Stimulated activated CD8-positive, alpha-beta memory T cell treated with anti-CD3 and anti-CD28 coated beads, Interleukin-12 subunit alpha, Interleukin-12 subunit beta, amount 100 ng/mL, for 1 hour (primary cell): ENCODE measurements at places on chromosomes 16 and 17.

DNA sequence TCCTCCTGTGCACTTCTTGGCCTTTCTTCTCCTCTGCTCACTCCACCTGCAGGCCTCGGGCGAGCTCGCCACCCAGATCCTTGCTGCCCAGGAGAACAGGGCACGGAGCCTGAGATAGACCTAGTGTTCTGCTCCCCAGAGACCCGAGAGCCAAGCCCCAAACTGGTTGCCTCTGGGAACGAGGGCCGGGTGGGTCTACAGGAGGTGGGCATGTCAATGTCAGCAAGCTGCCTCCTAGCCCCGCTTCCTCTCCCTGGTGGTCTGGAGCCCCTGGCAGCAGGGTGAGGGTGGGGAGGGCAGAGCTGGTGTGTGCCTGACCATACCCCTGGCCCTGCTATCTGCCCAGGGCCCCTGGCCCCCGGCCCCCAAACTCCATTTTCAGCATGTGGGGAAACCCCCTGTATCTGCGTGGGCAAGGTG lies 841 bp upstream of the NDRG4 start:
- DNase-seq, result no peak

GRCh38 chr17:38632334-38632733 lies 26.6 kb upstream of the SRCIN1 start:
- no peak for DNase-seq

DNA sequence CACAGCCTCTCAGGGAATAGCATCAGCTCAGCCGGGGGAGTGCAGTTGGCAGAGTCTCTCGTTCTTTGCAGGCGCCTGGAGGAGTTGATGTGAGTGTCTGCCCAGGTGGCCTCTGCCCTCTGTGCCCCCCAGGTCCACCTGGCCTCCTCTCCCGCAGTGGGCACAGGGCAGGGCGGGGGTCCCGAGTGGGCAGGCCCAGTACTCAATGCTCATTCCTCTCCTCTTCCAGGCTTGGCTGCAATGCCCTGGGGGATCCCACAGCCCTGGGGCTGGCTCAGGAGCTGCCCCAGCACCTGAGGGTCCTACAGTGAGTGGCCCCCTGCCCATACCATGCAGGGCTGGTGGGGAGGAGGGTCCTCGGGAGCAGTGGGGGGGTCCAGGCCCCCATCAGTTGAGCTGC lies 14.7 kb upstream of the CPNE2 start:
- DNase-seq, result no peak

GRCh38 chr17:62714016-62714777 lies 86.7 kb downstream of the MRC2 start:
- no peak for DNase-seq

- DNase-seq, result no peak
Measured at GRCh38 chr17:64974750-64975317, 55.6 kb upstream of the LRRC37A3 start.

GRCh38 chr16:4507588-4508345 lies 30.8 kb downstream of the CDIP1 start:
- no peak for DNase-seq

DNA sequence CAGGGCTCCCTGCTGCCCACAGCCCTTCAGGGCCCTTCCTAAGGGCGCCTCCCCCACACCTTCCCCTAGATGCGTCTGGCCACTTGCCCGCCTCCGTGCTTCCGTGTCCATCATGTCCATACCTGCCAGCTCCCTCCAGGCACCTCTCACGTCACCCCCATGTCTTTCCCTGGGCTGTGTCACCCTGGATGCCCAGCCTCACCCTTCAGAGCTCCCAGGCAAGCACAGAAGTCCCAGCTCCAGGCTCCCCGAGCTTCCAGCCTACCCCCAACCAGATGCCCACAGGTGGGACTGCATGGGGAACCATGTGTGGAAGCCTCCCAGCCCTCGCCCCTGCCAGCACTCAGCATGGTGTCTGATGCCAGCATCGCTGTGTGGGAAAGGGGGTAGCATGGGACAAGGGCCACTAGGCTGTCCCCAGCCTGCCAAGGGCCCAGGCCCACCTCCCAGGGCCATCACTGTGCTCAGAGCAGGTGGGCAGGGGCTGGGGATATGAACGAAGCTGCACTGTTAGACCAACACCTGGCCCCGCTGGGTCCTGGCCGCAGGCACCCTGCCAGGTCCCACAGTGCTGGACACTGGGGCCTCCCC lies 1.9 kb upstream of the AXIN1 start:
- no peak for DNase-seq

DNA sequence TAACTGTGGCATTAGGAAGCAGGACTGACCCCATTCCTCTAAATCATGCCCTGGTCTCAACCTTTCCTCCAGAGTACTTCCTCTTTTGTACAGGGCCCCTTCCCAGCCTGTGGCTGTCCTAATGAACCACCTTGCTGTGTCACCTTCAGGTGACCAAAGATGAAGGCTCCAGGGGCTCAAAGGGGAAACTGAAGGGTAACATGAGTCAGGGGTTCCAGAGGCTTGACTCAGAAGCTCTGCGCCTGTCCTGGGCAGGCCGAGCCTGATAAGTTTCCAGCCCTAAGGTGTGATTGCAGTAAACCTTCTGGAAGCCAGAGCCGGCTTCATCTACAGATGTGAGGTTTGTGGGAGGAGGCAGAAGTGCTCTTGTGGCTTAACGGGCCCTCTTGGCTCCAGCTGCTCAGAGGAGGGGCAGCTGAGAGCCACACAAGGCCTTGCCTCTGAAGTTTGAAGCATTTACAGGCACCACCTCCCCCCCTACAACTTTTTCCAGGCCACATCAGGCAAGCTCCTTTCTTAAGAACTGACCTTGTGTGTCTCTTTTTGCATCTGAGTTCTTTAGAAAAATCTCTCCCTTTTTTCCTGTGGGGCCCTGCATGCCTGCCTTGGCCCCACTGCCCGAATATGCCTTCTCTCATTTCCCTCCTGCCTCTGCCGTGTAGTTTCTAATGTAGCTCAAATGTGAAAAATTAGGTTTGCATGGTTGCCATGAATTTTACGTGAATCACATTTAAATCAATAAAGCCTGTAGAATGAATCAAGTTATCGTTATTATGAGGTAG lies 149.9 kb downstream of the CLEC16A start:
- DNase-seq, result peak; percentile 27

DNA sequence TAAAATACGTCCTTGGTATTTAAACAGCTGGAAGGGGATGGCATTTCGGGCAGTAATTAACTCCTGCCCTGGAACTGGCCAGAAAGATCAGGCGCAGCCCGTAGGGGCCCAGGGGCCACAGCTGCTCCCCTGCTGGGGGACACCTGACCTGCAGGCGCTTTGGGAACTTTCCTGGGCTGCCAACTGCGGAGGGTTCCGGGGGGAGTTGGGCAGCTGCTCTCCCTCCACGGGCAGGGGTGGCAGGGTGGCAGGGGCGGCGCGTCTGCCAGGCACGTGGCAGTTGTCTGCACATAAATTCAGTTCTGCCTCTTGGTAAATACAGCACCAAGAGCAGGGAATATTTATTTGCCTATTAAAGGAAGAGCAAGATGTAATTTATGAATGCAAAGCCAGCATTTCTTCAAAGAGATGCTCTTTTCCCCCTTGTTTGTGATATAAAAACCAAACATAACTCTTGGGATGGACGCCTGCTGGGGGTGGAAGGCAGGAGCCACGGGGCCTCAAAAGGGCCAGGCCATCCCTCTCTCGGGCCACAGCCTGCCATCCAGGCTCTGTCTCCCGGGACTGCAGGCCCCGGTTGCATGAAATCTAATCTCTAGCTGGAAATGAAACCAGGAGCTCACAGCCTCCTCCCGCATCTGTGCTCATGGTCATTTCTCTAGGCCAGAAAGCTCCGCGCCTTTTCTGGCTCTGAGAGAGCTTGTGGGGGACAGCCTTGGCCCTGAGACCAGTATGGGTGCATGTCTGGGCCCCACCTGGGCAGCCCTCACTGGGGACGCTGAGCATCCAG lies 29.9 kb upstream of the CHMP6 start:
- no peak for DNase-seq

DNA sequence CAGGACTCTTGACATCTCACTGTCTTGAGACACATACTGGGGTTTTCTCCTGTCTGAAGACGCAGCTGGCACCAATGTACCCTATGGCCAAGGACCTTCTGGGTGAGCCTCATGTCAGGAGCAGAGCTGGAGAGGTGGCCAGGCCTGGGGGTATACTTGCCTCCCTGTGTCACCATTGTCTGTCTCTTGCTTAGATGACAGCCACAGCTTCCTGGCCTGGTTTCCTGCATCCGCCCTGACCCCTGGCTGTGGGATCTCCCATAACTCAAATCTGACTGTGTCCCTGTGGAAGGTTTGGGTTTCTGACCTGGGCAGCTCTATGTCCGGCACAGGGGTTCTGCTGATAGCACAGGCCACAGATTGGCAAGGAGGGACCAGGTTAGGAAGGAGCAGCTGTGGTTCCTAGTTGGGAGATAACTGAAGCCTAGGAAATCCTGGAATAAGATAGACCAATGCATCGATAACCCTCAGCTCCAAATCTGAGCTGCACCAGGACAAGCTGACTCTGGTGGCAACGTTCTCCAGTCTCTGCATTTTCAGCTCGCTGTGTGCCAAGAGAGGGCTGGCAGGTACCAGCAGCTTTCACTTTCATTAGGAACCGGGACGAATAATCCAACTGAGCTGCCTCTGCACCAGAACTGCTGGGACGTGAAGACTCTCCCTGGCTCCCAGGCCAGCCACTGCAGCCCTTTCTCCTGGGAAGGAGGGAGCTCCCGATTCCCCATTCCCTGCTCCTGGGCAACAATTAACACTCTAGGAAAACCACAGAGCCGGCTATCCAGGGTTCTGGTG lies 5.0 kb downstream of the DEXI start:
- no peak for DNase-seq

- no peak for DNase-seq
Measured at GRCh38 chr16:66133643-66134338, 232.7 kb upstream of the CDH5 start.

GRCh38 chr17:866568-867103 lies 84.5 kb downstream of the MRM3 start:
- no peak for DNase-seq

- DNase-seq, result no peak
Measured at GRCh38 chr16:52680993-52681392, 134.1 kb upstream of the TOX3 start.

DNA sequence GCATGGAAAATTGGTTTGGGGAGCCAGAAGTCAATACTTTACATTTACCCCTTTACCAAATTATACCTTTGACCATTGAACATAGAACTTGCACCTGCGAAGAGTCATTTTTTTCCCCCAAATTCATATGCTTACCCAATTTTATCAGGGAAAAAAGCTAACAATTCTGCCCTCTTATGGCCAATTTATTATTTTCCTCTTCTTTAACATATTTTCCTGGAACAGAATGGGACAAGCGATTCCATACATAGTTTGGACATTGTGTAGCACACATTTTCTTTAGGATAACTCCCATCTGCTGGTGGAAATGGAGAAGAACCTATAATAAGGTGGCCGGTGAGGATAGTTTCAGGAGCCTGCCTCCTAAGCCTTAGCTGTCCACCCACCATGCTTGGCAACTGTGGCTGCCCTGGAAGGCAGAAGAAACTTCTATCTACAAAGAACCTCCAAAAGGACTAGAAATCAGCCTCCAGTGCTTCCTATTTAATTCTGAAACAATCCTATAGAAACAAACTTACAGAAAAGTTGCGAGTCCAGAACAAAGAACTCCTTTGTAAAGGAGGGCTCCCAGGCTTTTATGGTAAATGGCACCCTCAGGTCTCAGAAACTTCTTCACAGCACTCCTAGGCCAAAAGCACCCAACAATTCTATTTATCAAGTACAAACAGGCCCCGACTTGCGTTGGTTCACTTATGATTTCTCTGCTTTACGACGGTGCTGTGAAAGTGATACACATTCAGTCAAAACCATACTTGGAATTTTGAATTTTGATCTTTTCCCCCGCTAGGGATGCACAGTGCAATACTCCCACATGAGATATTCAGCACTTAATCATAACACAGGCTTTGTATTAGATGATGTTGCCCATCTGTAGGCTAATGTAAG lies 64.1 kb upstream of the CACNG4 start:
- no peak for DNase-seq

DNA sequence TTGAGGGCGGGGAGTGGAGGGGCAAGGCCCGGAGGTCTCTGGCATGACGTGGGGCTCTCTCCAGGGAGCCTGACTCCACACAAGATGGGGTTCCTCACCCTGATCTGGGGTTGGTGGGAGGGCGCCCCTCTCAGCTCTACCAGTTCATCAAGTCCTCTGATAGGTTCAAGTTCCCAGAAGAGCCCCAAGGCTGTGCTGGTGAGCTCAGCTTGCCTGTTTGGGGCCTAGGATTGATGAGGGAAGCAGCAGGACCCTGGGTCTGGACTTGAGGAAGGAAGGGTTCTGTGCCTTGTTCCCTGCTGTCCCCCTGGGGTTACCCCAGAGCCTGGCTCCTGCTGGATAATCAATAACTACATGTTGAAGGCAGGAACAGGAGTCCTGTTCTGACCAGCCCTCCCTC lies 3.5 kb downstream of the MGAT5B start:
- DNase-seq, result no peak

- DNase-seq, result no peak
Measured at GRCh38 chr16:30493941-30494488, 21.5 kb downstream of the ITGAL start.

DNA sequence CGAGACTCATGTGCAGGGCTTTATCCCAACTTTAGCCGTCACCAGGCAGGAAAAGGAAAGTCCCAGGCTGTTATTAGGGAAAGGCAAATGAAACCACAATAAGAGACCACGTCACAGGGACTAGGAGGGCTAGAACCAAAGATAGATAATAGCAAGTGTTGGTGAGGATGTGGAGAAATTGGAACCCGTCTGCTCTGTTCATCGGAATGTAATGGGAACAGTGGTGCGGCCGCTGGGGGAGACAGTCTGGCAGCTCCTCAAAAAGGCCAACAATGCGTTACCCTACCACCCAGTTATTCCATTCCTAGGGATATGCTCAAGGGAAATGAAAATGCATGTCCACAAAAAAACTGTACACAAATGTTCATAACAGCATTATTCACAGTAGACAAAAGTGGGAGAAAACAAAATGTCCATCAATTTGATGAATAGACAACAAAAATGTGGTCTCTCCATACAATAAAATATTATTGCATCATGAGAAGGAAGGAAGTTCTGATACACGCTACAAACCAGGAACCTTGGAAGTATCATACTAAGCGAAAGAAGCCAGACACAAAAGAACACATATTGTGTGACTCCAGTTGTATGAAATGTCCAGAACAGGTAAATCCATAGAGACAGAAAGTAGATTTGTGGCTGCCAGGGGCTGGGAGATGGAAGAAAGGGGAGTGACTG lies 19.5 kb upstream of the USP10 start:
- DNase-seq, result no peak

- DNase-seq, result peak; percentile 79
Measured at GRCh38 chr16:67872631-67873434, at the start of gene EDC4. EDC4 (plus strand) TSS chr16:67873052; CDS start chr16:67873262, 210 bp downstream.

- no peak for DNase-seq
Measured at GRCh38 chr17:43661699-43662412, at the start of gene MEOX1. MEOX1 (minus strand) TSS chr17:43661922; CDS start chr17:43661534, 388 bp downstream.

- no peak for DNase-seq
Measured at GRCh38 chr17:16905593-16906191, 66.2 kb downstream of the TNFRSF13B start.
